Cerebellar cortex (tissue), 1 donor: ENCODE measurements at places on chromosomes 11 and 22.

- no peak for DNase-seq
These were observed 62.3 kb downstream of the DEUP1 start for GRCh38 chr11:93392867-93393266.

- DNase-seq = no peak
These were observed 561.6 kb downstream of the MIAT start for GRCh38 chr22:27219036-27219435.

DNA sequence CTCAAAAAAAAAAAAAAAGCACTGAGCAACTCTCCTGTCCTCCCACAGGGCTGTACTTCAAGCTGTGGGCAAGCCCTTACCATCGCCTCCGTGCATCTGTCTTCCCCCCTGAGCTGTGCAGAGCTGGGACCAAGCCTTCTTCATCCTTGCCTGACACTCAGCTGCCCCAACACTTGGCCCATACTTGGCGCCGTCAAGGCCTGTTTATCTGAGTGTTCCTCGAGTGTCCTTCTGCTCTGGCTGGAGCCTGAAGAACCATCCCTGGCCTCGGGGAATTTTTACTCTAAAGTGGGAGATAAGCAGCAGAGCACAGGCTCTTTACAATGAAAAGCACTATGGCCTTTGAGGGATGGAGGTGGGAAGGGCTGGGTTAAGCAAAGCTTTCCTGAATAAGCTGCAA is 1.6 kb upstream of the TIRAP start:
- DNase-seq = no peak

DNA sequence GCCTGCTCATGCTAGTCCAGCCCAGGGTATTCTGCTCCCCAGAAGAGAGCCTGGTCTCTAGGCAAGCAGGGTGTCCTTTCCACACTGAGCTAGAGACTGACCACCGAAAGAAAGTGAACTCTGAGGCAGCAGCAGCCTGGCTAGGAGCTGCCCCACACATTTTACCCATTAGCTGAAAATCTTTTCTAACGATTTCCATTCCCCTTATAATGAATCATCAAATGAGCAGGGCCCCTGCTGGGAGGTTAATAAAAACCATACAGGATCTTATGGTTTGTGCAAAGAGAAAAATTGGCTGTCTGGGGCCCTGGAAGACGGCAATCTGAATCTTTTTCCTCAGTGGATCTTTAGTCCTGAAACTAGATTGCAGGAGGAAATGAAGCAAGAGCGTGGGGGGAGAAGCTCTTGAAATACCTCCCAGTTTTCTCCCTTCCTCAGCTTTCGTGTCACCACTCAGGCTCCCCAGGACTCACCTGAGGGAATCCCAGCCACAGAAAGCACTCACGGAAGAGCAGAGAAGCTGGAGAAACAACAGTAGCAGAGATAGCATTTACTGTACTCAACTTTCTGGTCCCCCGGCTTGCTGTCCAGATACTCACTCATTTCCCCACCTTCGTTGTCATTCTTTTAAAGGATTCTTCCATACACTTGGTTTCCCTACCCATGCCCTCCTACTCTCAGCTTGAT is 74.7 kb upstream of the CD44 start:
- no peak for DNase-seq

GRCh38 chr11:8271106-8271886 is 7.6 kb upstream of the LMO1 start:
- no peak for DNase-seq

GRCh38 chr11:77630157-77630710 is 7.4 kb downstream of the CLNS1A start:
- no peak for DNase-seq

- DNase-seq = no peak
These were observed 12.4 kb upstream of the NAP1L4 start for GRCh38 chr11:3004481-3004880.

GRCh38 chr11:86370922-86371594 is 3.6 kb upstream of the CCDC81 start:
- no peak for DNase-seq

DNA sequence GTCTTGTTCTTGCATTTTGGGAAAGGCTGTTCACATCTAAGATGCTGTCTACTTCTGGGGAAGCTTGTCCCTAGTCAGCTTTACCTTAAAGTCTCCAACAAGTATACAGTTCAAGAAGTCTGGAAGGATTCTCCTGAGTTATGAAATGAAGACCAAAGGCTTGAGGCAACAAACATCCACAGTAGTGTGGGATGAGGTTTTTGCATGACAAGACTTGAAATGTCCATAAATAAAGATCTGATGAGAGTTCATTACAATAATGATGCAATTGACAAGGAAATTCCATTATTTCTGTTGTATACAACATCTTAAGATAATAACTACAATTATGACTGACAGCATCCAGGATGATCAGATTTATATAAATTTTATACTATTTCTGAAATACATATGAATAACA is 21.3 kb upstream of the KDM4E start:
- DNase-seq = no peak

- DNase-seq = peak; percentile 32
These were observed 821 bp downstream of the CELF1 start for GRCh38 chr11:47552056-47552565.

- DNase-seq = peak; percentile 24
These were observed 37.8 kb downstream of the PAMR1 start for GRCh38 chr11:35487532-35488078.

DNA sequence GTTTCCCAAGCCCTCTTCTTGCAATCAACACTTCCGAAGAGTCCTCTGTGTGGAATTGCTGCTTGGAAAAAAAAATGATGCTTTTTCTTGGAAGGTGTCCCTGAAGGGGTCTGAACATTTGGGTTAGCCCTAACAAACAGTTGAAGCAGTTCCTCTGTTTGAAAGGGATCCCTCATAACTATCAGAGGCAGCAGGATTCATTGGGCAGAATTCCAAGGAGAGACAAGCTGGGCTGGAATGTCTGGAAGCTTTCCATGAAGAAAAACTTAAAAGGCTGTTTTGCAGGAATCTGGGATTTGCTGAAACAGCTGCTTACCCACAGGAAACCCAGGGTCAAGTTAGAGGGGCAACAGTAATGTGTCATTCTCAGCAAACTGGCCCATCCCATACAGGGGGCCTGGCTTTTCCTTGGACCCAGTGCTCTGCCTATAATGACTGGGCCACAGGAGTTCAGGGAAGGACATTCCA is 3.1 kb downstream of the CSNK2A3 start:
- peak; percentile 30 for DNase-seq

- DNase-seq = no peak
These were observed 26.0 kb downstream of the FDX1 start for GRCh38 chr11:110455718-110456117.

- DNase-seq = no peak
These were observed 177.9 kb downstream of the ETS1 start for GRCh38 chr11:128409476-128409875.

GRCh38 chr11:32891657-32892354 is 805 bp upstream of the QSER1 start:
- DNase-seq = peak; percentile 47

- DNase-seq = no peak
These were observed 8.9 kb downstream of the SULT4A1 start for GRCh38 chr22:43853328-43853931.

GRCh38 chr11:44408711-44409470 is 99.0 kb upstream of the ALX4 start:
- no peak for DNase-seq

DNA sequence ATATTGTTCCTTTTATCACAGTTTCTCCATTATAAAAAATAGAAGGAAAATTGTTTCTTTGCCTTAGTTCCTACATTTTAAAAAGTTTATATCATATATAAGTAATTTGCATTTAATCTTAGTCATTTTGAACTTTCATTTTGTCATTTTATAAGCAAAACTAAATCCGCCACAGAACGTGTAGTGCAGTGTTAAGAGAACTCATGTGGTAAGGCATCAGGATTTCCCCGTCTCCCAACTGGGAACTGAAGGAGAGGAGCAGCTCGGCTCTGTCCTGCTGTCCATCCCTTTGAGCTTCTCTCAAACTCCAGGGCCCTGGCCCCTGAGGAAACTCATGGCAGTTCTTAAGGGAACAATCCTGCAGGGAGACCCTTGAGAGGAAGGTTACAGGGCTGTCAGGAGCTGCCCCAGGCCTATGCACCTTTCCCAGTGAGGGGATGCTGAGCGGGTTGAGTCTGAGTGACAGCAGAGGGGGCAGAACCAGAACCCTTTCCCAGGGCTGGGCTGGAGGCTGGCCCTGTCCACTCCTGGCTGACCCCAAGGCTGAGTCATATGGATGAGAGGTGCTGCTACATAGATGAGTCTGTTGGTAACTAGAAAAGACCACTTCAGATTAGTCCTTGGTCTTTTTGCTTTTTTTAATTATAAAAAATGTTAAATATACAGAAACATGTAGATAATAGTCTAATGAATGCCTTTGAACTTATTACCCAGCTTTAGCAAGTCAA is 333.1 kb downstream of the TBC1D22A start:
- DNase-seq = no peak

GRCh38 chr11:16337421-16338213 is 18.7 kb downstream of the SOX6 start:
- DNase-seq = no peak

DNA sequence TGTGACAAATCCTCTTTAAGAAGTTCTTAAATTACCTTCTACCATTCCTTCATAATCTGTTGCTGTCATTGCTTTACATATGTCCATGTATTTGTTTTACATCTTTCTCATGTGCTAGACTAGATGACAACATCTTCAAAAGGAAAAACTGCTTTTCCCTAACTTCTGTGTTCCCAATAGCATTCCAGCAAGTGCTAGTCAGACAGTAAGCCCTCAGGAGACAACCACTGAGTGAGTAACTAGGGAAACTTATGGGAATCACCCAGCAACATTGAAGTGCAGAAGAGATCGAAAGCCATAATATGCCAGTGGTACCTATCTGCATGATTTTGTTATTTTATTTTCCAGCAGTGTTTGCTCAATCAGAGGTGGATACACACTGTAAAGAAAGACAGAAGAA is 889.7 kb upstream of the API5 start:
- DNase-seq = no peak

- DNase-seq = no peak
These were observed 16.3 kb downstream of the GRAP2 start for GRCh38 chr22:39917197-39917643.

DNA sequence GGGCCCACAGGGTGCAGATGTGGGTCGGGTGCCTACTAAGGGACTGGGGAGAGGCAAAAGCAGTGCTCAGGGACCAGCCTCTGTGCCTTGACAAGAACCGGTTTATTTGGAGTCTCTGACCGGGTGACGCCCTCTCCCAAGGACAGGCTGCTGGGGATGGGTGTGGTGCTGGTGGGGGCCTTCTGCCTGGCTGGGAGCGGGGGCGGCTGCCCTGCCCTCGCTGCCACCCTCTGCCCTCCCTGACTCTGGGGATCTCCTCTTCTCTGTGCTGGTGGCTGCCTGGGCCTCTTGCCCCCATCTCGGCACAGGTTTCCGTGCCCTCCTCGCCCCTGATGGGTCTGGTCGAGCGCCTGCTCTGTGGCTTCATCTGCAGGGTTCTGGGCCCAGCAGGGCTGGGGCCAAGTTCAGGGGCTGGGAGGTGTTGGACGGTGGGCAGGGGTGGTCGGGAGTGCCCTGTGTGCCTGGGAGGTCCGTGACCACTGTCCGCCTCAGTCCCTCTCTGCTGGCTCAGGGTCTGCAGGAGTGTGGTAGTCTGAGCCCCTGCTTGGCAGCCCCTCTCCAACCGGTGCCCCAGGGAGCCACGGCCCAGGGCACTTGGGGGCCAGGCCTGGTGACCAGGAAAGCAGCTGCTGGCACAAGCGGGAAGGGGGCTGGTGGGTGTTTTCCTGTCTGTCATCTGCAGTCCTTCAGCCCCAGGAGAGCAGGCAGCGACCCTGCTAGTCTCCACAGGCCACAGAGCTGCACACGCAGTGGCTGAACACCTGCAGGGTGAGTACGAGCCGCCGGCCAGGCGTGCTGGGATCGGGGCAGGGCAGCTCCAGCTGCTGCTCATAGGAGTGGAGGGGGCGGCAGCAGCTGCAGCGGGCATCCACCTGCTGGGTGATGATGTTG is 23.5 kb downstream of the MUC6 start:
- DNase-seq = no peak

GRCh38 chr11:102878595-102878994 is 3.8 kb upstream of the MMP12 start:
- no peak for DNase-seq

- no peak for DNase-seq
These were observed 36.6 kb downstream of the RPS6KA4 start for GRCh38 chr11:64395545-64396078.

DNA sequence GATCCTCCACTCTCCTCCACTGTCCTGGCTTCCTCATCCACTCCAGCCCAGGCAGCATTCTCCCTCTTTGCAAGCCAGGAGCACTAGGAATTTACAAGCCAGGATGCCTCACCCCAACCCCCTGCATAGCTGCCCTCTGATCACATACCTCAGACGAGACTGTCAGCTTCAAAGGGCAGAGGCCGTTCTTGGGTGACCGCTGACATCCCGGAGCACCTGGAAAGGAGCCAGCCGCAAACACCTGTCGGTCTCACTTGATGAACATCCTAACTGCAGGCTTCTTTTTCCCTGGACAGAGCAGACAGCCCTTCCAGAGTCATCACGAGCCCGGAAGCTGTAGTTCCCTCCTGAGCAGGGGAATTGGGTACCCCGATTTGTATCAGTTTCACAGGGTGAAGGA is 451.3 kb upstream of the B3GAT1 start:
- DNase-seq = no peak

GRCh38 chr11:78564490-78565467 is 9.9 kb downstream of the NARS2 start:
- peak; percentile 70 for DNase-seq

GRCh38 chr11:129612447-129612961 is 203.1 kb upstream of the TMEM45B start:
- DNase-seq = no peak

DNA sequence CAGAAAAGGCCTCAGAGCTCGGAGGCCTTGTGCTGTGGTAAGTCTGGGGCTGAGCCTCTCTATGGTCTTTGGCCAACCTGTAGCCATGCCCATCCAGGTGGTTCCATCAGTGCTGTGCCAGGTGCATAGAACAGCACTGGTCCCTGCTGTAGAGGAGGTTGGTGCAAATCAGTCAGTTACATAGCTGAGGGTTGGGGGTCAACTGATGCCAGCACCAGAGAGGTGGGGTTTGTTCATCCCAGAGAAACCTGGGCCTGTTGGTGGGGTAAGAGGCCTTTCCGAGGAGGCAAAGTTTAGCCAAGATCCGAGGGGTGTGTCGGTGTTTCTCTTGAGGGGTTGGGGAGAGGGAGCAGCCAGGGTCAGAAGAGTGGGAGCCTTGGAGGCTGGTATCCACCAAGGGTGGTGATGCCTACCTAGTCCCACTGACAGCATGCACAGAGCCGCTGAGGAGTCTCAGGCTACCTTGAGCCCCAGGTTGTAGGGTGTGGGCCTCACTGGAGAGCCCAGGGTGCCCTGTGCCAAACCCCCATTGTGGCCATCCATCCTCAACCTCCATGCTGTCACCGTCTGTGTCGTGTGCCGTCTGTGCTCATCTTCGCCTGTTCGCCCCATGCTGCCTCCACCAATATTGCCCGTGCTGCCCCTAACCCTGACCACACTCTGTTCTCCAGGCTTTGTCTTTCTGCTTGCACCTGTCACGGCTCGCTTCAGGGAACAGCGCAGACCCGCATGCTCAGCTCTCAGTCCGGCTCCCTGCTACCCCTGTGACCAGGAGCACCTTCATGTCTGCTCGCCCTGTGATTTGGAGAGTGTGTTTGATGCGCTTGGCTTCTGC is 78.7 kb upstream of the SUSD2 start:
- DNase-seq = no peak

GRCh38 chr22:48464246-48464645 is 1363.4 kb downstream of the BRD1 start:
- DNase-seq = no peak

GRCh38 chr22:38866399-38867123 is 5.5 kb downstream of the CBX6 start:
- no peak for DNase-seq
